C1 segment of cervical spinal cord (tissue), 14 donors: ENCODE measurements at places on chromosomes 6 and 20.
A peak's percentile ranks its signal among the peaks of the same experiment; 100 is the strongest.

- DNase-seq: no peak
Measured at GRCh38 chr6:160035693-160036330, 66.9 kb downstream of the IGF2R start.

GRCh38 chr6:26252077-26252472, 112.9 kb upstream of the BTN3A2 start:
- no peak for DNase-seq

DNA sequence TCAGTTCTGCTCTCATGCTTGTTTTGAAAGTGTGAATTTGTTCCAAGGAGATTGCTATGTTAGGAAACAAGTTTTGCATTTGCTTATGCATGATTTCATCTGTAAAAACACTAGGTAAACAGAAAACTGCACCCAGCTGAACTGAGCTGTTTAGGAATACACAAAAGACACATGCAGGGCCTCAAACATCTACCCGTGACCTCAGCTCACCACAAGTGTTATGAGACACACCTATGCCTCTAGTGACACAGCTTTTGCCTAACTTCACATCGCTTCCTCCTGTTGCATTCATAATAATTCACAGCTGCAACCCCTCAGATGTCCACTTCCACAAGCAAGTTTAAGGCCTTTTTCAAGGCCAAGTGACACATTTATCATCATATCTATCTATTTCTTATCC, 98.0 kb upstream of the SLC24A3 start:
- no peak for DNase-seq

DNA sequence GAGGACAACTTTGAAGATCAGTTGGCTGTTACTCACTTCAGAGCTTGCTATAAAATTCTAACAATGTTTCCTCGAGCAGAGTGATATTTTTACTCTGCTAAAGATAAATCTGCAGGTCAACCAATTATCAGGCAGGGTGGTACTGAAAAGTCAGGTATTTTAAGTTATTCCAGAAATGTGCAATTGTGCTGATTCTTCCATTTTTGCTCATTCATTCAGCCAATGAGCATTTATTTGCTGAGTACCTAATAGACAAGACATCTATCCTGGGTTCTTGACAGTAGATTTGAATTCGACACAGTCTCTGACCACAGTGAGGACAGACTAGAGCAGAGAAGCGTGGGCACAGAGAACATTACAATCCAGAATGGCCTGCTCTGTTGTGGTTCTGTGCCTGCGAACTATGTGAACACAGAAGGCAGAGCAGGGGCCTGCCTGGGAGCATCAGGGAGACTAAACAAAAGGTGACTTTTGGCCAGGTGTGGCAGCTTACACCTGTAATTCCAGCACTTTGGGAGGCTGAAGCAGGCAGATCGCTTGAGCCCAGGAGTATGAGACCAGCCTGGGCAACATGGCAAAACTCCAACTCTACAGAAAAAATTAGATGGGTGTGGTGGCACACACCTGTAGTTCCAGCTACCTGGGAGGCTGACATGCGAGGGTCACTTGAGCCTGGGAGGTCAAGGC, 14.8 kb downstream of the TPMT start:
- DNase-seq: no peak

DNA sequence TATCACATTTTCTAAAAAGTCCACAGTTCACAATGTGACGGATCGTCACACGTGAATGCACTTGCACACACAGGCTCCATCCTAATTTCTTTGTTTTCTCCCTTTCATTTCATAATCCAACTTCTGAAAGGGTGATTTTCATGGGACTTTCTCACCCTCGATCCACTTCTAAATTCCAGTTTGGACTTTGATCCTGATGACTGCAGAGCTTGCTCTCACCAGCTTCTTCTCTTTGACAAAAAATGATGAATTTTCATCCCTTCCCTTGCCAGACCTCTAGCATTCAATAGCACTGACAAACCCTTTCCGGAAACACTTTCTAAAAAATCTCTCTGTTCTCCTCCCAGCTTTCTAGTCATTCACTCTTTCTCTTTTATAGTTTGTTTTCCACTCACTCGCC, 341.2 kb downstream of the SYNE1 start:
- no peak for DNase-seq

DNA sequence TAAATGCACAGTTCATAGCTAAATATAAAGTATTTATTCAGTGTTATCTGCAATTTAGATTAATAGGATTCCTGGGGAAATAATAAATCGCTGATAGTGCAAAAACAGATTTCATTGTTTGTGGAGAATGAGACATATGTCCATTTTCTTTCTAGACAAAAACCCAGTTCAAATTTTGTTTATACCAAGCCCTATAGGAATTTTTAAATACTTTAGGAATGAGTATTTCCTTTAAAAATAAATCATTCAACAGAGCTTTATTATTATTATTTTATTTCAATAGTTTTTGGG, 86.5 kb downstream of the METTL24 start:
- DNase-seq: no peak

- DNase-seq: no peak
Measured at GRCh38 chr6:117550078-117550600, 52.2 kb downstream of the GOPC start.

GRCh38 chr6:130118236-130118635, 99.9 kb downstream of the L3MBTL3 start:
- DNase-seq: no peak

DNA sequence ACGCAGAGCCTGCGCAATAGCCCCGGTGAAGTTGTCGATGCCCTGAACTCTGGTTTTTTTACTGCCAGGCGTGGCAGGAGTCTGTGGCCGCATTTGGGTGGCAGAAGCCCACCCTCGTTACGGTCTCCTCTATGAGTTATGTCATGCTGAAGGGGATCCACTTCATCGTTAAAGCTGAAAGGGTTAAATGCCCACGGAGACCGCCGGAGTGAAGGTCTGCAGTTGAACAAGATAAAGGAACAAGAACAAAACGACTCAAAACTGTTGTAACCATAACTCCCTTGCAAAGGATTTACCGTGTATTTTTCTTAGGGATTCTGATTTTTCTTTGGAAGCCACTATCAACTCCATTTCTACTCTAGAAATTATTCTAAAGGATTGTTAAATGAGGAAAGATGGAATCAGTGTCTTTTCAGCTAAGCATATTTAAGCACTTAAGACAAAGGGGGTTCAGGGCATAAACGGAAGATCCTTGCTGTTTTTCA, 501 bp upstream of the ELOVL5 start:
- no peak for DNase-seq

DNA sequence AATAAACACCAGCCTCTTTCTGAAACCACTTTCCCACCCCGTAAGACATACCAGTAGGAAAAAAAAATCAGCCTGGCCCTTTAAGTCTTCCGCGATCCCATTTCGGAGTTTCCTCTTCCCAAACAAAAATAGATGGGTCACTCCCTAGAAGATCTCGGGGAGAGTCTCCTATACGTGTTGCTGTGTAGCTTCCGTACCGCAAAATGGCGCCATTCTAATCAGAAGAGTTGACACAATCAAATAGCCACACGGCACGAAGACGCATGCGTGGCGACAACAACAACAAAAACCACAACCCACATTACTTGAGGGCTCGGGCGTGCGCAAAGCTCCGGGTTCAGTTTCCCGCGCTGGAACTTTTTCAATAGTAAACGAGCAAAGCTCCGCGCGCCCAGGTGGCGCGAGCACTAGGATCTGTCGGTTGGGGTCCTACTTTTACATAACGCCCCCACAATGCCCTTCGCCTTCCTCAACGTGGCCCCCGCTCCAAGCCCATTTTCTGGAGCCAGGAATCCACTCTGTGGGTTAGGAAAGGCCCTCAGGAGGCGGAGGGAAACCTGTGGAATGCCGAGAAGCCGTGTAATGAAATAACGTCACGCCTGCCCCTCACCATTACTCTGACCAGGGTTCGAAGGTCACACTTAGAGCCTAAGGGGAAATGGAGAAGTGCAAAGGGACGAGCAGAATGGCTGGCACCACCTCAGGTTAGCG, at the start of gene GPANK1:
Gene GPANK1 (minus strand): TSS at position 208 of the 711 bp plus-strand sequence. CDS start 519 bp downstream, outside the sequence.
- peak; percentile 85 for DNase-seq

GRCh38 chr6:166007349-166008263, 160.0 kb downstream of the TBXT start:
- no peak for DNase-seq

DNA sequence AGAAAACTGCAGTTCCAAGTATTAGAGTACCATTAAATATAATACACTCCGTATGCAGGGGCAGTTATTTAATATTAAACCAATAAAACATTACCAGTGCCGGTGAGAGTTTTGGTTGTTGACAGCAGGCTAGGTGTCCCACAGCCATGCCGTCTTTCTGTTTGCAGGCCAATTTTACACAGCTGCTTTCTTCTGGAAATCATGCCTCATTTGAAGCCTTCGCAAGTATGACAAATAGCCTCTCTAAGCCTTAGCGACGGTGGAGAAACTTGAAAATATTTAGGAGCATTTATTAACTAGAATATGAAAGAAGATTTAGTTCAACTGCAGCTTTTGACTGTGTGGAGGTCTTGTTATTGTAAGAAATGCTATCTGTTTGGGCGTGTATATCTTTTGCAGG, 226.0 kb downstream of the BMP2 start:
- no peak for DNase-seq

- DNase-seq: no peak
Measured at GRCh38 chr6:137978252-137978896, 111.3 kb downstream of the TNFAIP3 start.

DNA sequence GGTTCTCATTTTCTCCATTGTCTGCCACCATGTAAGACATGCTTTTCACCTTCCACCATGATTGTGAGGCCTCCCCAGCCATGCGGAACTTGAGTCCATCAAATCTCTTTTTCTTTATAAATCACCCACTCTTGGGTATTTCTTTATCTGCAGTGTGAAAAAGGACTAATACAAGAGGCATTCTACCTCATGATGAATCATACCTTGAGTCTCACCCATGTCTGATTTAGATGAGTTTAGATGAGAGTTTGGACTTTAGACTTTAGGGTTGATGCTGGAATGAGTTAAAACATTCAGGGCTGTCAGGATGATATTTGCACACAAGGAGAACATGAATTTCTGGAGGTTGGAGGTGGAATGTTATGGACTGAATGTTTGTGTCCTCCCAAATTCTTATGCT, 545.6 kb downstream of the C6orf118 start:
- DNase-seq: no peak

DNA sequence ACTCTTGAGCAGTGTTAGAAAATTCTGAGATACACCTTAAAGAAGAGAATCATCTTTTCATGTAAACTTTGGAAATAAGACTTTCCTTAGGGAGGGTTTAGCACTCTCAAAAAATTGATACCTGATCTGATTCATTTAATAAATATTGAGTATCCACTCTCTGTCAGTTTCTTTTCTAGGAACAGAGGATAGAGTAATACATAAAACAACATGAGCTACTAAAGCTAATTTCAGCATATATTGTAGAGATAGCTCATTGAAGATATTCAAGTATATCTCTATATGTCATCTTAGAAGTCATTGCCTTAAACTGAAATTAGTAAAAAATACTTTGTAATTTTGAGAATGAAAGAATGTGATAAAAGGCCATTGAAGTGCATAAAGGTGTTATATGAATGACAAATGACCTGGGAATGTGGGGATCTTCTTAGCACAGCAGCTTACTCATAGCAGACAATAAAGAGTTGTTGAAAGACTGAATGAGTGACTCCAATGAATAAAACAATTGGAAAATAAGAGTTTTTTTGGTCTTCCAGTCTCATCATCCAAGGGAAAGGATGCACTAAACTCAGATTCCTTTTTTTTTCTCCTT, 29.2 kb downstream of the RHAG start:
- no peak for DNase-seq

- DNase-seq: no peak
Measured at GRCh38 chr20:62887860-62888239, 26.2 kb upstream of the TCFL5 start.

DNA sequence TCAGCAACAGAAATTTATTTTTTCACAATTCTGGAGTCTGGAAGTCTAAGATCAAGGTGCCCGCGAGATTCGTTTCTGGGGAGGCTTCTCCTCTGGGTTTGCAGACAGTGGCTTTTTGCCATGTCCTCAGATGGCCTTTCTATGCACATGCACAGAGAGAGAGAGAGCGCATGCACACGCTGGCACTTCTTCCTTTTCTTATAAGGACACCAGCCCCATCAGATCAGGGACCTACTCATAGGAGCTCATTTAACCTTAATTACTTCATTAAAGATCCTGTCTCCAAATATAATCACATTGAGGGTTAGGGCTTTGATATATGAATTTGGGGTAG, 260.7 kb upstream of the PLCB4 start:
- DNase-seq: no peak

DNA sequence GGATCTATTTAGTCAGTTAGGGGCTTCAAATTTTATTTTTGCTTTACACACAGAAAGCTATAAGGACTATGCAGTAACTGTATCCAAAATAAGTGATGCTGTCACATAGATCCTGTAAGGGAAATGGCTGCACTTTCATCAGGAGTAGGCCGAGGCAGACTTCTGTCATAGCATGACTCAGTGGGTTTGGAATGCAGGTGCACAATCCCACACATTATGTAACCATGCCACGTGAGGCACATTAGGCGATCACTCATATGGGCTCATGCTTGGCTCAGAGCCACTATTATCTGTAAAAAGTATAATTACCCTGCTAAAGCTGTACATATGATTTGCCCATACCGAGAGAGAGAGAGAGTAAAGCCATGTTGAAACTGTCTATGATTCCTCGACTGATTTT, 1189.4 kb upstream of the EYS start:
- no peak for DNase-seq

- DNase-seq: no peak
Measured at GRCh38 chr20:14720251-14720650, 382.8 kb upstream of the FLRT3 start.
